ENCODE measurements at places on chromosomes 1 and 21.

DNA sequence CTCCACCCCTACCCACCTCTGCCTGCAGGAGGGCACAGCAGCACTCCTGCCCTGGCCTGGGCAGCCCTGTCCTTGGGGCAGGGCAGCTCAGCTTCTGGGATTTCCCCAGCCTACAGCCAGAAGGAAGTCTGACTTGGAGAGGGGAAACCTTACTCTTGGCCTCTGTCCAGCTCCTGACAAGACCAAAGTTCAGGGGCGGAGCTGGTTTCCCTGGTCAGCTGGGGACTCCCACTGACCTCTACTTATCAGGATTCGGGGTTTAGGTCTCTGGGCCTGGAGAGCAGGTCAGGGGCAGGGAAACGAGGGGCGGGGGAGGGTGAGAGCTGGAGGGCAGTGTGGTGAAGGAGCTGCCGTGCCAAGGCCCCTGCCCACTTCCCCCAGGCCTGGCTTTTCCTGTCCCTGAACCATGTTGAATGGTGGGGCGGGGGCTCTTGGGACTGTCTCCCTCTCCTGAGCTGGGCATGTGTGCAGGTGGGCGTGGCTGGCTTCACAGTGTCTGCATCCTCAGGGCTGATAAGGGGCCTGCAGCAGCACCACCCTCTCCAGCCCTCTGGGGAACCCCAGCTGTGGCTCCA lies 16.8 kb upstream of the ETV3 start:
- no peak for DNase-seq

DNA sequence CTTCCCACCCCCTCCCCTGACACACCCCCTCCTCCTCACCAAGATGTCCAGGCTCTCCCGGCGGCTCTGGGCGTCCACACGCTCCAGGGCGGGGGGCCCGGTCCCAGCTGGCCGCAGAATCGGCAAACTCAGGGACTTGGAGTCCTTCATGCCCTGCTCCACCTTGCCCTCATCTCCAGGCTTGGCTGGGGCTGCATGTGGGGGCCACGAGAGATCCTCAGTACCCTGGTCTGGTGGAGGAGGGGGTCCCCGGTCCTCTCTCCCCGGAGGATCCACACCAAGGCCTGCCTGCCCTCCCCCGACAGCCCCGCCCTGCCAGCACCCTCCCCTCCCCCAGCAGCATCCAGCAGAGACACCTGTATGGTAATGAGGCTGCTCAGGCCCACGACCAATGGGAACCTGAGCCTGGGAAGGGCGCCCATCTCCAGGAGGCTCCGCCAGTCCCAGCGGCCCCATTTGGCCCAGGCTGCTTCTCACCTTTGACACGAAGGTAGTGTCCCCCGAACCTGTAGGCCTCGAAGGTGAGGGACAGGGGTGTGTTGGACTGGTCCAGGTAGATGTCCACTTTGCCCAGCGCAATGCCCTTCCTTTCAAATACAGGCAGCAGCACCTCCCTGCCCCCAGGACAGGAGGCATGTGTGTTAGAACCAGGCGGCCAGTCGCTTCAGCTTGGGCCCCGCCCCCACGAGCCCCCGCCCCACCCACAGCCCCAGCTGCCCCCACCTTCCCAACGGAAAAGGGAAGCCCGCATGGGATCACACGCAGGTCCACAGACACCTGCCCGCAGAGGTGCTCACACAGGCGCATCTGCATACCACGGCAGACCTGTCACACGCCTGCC lies 8.2 kb upstream of the TNFRSF25 start:
- no peak for DNase-seq

DNA sequence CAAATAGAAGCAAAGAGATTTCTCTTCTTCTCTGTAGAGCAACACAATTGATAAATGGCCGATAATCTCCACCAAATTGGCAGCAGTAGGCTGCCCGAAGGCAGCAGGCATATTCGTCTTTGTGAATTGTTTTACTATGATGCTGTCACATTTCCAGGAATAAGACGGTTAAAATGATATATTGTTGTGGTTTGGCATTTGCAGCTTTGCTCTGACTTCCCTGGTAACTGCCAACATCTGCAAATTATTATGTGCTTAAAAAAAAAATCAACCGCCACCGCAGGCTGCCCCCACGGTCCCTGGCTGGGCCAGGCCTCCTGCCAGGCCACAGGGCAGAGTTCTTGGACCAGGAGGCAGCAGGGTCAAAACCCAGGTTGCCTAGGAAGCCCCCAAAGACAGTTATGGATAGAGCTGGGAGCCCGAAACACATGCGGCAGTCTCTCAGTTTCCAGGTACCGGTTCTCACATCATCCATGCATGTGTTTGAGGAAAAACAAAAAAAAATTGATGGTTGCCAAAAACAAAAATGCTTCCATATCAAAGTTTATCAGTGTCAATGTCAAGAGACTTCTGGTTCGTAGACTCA lies 179.3 kb downstream of the ETS2 start:
- DNase-seq = peak; percentile 39

DNA sequence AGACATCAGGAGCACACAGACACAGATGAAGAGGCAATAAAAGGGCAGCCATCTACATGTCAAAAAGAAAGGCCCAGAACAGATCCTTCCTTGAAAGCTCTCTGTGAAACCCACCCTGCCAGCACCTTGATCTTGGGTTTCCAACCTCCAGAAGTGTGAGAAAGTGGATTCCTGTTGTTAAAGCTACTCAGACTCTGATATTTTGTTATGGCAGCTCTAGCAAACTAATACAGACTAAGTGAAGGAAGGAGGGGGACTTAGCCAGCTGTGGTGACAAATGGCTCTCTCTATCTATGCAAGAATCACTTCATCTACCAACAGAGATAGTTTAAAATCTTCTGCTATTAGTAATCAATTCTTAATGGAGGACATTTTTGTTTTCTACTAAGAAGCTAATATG lies 10.4 kb downstream of the SAMSN1 start:
- DNase-seq = no peak

GRCh38 chr1:111756124-111756513 lies 418 bp downstream of the DDX20 start:
- DNase-seq = no peak

DNA sequence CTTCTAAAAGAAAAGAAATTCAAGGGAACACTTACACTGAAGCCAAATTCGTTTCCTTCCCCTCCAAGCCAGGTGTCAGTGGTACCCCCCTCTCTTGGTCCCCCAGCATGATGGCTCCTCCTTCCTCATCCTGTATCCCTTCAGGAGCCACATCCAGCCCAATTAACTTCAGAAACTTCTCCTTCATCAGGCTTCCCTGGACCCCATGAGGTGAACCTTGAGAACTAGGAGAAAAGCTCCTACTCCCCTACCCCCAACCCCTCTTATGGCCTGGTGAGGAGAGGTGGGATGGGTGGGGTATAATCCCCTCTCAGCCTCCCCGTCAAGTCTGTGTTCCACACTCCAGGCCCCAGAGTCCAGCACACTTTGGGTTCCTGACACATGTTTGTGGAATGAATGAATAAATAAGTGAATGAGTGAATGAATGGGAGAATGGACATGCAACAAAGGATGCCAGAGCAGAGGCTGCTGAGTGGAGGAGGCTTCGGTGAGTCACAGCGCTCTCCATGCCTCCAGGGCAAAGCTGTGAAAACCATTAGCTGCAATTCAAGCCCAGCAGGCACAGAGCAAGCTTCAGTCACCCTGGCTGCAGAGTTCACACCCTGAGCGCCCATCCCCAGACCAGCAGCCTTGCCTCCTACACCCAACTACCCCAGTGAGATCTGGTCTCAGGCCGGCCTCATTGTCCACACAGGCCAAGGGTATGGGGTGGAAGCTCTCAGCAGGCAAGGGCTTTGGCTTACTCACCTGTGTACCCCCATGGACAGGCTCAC lies 43.8 kb downstream of the BATF3 start:
- DNase-seq = no peak

DNA sequence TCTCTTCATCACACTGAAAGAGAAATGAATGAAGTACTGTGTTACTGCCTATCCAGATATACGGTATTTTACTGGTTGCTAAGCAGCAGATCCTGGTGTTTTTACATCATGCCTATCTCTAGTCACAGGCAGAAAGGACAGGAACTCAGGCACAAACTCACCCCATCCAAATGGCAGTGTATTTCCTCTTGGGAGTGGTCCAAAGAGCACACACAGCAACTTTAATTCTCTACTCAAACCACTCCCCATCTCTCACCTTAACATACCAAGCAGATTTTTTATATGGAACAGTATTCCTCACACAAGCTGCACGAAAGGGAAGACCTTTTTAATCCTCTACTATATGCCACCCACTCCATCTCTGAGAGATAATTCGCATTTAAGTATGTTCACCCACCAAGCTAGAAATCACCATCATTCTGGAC lies 27.3 kb downstream of the EIF4G3 start:
- no peak for DNase-seq

GRCh38 chr1:63533931-63534330 lies 10.6 kb downstream of the EFCAB7 start:
- DNase-seq = no peak

DNA sequence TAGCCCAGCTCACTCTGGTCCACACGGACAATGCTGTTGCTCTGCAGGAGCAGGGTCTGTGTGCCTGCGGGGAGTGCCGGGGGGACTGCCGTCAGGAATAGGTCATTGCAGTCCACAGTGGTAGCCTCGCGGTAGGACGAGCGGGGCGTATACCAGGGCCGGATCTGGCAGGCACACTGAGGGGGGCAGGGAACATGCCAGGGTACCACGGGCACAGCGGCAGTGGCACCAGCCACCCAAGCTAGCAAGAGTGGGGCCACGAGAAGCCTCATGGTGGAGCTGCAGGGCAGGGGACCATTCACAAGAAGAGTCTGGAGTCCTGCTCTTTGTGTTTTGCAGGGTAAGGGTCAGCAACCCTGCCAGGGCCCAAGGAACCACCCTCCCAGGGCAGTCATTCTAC lies 65.8 kb downstream of the LRRN2 start:
- DNase-seq = no peak

Measured in smooth muscle cell of the brain vasculature (primary cell).